ENCODE measurements at places on chromosomes 6 and 20.

DNA sequence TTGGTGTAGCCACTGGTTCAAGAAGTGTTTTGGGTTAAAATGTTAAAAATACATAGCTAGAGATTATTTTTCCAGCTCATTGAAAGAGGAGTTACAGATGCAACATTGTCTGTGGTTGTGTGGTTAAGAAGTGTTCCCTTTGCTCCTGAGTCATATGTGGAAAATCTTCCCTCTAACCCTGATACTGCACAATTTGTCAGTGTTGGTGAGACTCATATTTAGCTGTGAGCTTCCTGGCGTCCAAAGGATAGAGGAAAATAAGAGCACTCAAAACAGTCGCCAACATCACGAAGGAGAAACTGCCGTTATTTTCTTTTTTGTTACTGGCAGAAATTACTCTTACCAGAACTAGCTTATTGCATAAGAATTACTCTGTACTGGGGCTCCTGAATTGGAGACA, 250.4 kb downstream of the CDH4 start:
- no peak for DNase-seq

- DNase-seq = no peak
These were observed 32.7 kb upstream of the FANCE start for GRCh38 chr6:35419417-35419816.

DNA sequence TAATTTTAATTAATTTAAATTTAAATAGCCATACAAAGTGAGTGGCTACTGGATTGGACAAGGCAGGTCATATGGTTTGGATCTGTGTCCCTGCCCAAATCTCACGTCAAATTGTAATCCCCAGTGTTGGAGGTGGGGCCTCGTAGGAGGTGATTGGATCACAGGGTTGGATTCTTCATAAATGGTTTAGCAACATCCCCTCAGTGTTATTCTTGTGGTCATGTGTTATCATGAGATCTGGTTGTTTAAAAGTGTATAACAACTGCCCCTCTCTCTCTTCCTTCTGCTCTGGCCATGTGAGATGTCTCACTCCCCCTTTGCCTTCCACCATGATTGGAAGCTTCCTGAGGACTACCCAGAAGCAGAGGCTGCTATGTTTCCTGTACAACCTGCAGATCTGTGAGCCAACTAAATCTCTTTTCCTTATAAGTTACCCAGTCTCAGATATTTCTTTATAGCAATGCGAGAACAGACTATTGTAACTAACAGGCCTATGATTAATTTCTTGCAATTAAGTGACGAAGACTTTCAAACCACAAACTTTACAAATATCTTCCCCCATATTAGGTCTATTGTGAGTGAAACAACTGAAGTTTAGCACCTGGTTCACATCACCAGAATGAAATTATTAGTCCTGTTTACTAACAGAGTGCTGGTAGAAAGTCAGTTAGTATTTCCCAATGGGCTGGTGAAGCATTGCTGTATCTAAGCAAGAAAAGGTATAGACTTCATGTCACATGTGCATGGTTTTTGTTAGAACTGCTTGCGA, 60.0 kb upstream of the TNFAIP3 start:
- no peak for DNase-seq

GRCh38 chr6:45835721-45836437, 179.8 kb downstream of the CLIC5 start:
- no peak for DNase-seq

- no peak for DNase-seq
These were observed 145.4 kb downstream of the UST start for GRCh38 chr6:148892247-148892646.

- DNase-seq = no peak
These were observed 10.8 kb downstream of the HECA start for GRCh38 chr6:139145661-139146060.

- no peak for DNase-seq
These were observed 18.5 kb downstream of the KCNS1 start for GRCh38 chr20:45082468-45082867.

DNA sequence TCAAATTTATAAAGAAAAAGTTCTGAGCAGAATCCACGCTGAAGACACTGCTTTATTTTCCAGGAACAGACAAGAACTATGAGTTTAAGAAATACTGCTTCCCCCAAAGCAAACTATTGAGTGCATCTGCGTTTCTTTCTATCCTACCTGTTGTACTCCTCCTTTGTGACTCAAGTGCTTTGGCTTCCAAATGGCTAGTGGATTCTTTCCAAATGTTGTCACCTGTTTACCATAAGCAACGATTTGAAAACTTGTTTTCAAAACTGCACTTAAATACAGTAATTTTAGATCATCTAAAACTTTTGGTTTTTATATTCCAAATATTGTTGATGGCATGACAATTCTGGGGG, 9.5 kb downstream of the PXDC1 start:
- DNase-seq = no peak

GRCh38 chr6:89087881-89088280, 7.3 kb downstream of the PNRC1 start:
- no peak for DNase-seq

DNA sequence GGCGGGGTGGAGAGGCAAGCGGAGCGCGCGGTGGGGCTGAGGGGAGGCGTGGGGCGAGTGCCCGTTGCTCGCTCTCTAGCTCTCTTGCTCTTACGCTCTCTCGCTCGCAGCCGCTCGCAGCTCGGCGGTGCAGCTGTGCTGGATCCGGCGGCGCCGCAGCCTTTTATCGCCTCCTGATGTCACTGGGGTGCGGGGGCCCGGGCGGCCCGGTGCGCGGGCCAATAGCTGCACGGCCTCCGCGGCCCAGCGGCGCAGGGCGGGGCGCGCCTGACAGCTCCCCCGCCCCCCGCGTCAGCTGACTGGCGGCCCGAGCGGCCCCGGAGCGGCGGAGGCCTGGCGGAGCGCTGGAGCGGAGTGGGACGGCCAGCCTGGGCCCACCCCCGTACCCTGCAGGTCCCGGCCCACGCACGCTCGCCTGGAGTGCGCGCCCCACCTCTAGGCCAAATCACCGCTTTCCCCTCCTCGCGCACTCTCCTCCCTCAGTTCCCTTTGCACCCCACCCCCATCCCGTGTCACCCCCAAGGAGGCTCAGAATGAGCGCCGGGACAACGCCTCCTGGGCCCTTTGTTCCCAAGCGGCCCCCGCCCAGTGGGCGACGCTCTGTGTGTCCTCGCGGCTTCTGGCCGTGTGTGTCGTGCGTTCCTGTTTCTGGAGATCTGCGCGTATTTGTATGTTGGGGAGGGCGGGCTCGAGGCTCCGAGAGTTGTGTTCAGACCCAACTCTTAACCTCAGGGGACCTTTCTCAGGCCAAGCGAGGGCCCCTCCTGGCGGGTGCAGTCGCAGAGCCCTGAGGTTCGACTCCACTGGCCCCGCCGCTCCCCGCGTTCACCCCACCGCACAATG, at the start of gene MAFB:
Gene MAFB (minus strand): TSS at position 137 of the 843 bp plus-strand sequence. CDS start 386 bp downstream, outside the sequence.
- DNase-seq = peak; percentile 92

DNA sequence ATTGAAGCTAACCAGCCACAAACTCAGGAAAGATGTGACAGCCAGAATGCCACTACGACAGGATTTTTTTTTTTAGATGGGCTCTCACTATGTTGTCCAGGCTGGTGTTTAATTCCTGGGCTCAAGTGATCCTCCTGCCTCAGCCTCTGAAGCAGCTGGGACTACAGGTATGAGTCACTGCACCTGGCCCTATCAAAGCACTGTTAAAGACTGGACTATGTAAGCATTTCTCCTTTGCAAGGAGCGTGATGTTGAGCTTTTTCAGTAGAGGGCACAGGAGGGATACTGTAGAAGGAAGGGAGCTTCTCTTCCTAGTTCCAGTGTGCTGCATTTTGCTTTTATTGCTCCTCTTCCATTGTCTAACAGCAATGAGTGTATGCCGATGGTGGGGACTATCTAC, 35.8 kb downstream of the ZBTB9 start:
- DNase-seq = no peak

GRCh38 chr6:123940551-123940950, 136.9 kb downstream of the NKAIN2 start:
- DNase-seq = no peak

DNA sequence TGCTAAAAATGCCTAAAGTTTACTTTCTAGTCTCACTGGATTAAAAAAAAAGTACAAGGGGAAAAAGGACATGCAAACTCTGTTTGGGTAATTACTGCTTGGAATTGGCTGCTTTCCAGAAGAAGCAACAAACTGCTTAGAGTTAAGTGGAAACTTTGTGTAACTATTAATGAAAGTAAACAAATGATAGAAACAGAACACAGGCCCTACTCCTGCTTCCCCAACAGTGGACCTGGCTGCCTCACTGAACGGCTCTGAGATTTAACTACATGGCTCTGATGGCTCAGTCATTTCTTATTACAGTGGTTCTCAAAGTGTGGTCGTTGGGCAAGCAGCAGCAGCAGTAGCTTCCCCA, 108.5 kb downstream of the MAN1A1 start:
- peak; percentile 47 for DNase-seq

- no peak for DNase-seq
These were observed 207.2 kb upstream of the STXBP5 start for GRCh38 chr6:146997062-146997461.

GRCh38 chr20:59428441-59429205, 128.2 kb downstream of the EDN3 start:
- no peak for DNase-seq

DNA sequence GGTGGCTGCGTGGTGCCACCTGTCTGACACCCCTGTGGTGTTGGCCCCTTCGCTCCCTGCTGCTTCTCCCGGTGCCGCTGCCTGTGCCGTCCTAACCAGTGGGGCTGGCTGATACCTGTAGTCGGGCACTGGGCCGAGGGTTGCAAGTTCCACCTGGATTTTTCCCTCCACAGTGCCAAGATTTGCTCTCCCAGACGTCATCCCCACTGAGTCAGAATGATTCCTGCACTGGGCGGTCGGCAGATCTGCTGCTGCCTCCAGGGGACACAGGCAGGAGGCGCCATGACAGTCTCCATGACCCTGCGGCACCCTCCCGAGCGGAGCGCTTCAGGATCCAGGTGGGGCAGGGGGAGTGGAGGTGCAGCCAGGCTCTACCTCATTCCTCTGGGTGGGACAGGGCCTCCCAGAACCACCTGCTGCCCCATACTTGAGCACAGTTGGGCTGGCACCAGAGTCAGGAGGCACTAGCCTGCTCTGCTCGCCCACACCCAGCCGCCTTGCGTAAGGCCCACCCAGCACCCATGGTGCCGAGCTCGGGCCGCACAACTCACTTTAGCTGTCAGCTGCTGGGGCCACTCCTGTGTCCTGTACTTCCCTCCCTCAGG, 60.2 kb downstream of the TCP11 start:
- DNase-seq = no peak

DNA sequence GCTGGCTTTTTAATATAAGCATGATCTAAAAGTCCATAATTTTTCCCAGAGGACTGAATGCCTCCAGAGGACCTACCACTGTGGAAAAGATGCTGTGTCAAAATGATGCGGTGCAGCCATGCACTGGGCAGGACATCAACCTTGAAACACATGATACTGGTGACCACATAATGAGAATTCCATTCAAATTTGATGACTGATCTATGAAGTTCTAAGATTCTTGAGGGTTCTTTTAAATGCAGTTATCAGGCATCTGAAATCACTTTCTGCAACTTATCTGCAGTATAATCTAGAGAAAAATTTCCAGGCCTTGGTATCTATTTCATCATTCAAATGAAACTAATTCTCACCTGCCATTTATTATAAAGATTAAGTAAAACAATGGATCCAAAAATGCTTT, 15.0 kb upstream of the MARCKS start:
- no peak for DNase-seq

GRCh38 chr6:37309046-37309445, 44.7 kb upstream of the RNF8 start:
- DNase-seq = no peak

DNA sequence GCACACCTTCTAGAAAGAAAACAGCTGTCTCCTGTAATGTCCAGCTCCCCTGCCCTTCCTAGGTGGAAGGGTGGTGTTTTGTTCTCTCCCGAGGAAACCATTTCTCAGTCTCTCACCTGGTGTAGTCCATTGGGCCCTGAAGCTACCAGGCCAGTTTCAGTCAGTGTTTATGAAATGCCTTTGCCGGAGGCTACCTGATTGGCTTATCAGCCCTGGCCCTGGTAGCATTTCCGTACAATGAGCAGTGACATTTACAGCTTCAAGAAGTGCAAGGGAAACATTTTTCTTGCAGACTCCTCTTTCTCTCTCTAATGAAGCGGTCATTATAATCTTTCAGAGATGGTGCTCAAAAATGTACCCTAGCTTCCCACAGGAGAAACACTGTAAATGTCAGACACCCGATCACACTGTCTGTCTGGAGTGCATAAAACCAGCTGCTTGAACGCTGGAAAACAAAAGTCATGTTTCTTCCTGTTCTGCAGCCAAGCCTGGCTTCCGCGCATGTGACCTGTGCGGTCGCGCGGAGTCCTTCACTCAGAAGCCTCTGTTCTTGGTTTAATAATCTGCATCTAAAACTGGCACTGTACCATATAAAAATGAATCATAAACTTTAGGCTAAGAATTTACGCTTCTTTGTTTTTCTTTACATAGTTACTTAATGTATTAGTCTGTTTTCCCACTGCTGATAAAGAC, 28.4 kb upstream of the SAYSD1 start:
- no peak for DNase-seq

- no peak for DNase-seq
These were observed 165.4 kb downstream of the CDH26 start for GRCh38 chr20:60123652-60124051.

DNA sequence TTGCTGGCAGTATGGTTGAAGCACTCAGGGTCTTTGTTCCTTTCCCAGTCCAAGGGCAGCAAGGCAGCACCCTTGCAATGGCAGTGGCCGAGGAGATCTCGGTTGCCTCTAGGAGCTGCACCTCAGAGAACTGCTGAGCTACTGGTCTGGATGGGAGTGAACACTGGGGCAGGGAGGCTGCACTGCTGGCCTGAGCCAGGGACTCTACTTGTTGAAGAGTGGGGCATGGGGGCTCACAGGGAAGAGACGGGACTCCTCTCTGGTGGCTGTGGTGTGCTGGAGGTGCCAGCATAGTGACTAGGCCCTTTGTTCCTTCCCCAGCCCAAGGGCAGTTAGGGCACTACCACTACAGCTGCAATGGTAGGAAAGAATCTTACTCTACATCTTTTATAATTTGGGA, 203.0 kb downstream of the ZDHHC14 start:
- DNase-seq = no peak

GRCh38 chr6:140671926-140672325, 1297.5 kb upstream of the CITED2 start:
- DNase-seq = no peak

DNA sequence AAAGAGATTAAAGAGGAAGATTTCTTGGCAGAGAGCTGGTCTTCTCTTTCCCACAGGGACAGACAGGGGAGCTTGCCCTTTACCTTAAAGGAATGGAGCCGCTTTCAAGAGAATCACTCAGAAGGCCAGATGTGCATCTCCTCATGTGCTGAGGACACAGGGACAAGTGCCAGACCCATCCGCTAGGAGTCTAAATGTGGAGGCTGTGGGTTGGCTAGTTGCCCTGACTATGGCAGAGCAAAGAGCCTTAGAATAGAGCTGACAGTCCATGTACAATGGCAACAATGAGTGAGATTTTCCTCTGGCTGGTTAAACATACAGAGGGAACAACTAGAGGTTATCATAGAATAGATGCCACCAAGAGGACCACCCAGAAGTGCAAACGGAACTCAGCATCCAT, 7.3 kb upstream of the DOK5 start:
- DNase-seq = no peak

DNA sequence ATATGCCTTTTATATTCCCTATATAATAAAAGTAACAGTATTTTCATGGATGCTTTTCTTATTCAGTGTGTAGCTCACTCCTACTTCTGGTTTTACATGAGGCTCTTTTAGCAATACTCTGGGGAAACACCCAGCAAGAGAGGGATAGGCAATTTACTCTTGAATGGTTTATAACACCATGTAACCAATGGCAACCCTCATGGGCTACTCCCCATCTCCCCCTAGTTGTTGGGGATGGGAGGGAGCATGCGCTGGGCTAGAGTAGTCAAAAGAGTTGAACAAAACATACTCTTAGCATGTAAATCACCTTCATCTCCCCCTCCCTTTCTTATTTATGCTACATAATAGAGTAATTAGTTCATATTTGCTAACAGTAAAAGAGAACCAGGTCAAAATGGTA, 140.1 kb upstream of the LRFN2 start:
- DNase-seq = no peak

Measured in NCI-H774 (cell line).